ENCODE measurements at places on chromosomes 16 and 17.

GRCh38 chr16:85730186-85730465, 20.8 kb downstream of the C16orf74 start:
- DNase-seq: no peak

- no peak for DNase-seq
Measured at GRCh38 chr16:89023621-89024511, 46.9 kb upstream of the CBFA2T3 start.

DNA sequence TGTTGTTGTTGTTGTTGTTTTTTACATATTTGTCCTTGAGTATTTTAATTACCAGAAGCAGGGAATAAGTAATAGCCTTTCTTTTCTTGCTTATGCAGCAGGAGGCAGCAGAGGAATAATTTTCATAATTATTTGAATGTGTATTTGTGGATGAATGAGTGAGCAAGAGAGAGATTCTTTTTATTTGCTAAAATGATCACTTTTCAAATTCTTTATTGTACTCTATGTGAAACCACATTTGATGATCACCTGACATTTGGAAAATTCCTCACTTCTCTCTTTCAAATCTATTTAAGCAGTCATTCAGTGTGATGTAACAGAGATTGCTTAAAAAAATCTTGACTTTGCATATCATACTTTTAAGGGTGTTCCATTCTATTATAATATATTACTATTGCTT, 223.6 kb downstream of the BCAS3 start:
- DNase-seq: peak; percentile 33

DNA sequence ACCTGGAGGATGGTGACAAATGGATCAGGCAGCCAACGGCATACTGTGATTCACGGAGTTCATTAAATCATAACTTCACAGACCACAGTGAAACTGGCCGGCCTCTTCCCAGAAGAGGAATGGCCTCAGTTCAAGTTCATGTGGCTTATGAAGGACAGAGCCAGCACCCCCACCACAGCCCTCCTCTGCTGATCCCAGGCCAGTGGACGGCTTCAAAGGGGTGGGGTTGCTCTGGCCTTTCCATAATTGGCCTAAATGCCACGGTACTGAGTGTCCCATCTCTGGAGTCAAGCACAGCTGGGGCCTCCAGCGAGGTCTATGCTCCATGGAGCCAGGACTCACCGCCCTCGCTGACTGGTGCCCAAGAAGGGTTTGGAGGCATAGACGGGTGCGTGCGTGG, 21.4 kb downstream of the GALNS start:
- DNase-seq: peak; percentile 12

GRCh38 chr17:71180801-71181385, 939.9 kb upstream of the SOX9 start:
- DNase-seq: peak; percentile 55

DNA sequence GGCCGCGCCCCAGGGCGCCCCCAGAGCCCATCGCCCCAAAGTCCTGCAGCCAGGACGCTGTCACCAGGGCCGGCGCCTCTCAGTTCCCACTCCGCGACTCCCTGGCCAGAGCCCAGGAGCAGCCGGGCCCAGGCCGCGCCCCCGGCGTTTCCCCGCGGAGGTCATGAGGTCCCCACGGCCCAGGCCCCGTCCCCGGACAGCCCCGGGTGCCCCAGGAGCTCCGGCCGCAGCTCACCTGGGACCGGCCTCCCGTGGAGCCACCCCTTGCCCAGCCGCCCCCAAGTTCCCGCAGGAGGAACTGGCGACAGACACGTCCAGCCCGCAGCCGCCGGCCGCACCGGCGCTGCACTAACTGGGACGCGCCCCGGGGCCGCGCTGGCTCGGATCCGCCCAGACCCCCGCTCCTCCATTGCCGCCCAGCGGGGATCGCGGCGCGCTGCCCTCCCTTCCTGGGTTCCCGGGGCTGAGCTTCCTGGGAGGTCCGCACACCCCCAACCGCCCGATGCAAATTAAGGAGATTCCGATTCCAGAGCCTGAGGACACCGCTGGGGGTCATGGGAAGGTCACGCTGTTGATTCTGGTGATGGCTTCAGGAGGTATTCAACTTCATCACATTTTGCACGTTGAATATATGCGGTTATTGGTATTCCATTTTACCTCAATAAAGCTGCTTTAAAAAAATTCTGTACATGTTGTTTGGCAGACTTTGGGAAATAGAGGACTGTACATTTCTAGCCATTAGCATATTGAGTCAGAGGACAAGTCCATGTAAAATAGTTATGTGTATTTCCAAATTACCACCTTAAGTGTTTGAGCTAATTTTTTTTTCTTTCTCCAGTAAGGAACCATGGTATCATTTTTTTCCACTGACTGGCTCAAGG, 9.9 kb downstream of the AHSP start:
- DNase-seq: no peak

DNA sequence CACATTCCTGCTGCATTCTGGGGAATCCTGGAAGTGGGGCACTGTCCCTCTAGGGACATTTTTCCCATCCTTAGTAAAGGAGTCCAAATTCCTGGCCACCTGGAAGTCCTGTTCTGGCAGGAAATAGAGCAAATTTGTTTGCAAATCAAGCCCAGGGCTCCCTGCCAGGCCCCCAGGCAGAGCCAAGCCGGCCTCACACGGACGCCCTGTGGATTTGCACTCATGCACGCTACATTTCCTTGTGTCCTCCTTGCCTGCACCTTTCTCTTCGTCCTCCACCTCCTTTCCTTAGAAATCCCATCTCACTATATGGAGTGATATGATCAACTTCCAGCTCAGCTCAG, 7.0 kb upstream of the CALB2 start:
- no peak for DNase-seq

DNA sequence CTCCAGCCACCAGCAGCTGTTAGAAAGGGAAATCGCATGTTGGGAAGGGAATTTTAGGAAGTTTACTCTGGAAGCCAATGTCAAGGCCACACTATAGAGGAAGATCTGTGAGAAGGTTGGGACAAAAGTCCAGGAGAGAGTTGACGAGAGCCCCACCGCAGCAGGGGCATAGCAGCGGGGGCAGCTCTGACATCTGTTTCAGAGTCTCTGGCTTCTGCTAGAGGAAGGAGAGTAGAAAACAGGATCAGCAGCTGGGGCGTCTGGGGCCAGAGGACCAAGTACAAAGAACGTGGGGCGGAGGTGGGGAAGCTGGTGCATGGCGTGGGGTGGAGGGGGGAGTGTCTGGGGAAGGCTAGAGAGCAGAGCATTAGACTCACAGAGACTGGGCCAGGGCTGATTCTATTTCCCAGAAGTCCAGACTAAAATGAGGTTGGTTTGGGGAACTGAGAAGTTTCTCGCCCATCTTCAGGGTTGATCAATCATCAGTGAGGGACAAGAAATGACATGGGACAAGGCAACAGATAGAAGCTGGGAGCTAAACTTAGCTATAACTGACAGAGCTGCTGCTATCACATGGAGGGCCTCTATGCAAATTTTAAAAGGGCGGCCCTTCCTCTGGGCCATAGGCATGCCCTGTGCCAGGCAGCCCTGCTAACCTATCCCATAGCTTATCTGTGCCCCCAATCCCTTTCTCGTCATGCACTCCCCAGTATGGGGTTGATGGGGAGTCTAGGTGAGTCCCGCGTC, 1.2 kb downstream of the RABEP2 start:
- DNase-seq: no peak

GRCh38 chr17:72687886-72688285, 404.6 kb downstream of the SLC39A11 start:
- no peak for DNase-seq

DNA sequence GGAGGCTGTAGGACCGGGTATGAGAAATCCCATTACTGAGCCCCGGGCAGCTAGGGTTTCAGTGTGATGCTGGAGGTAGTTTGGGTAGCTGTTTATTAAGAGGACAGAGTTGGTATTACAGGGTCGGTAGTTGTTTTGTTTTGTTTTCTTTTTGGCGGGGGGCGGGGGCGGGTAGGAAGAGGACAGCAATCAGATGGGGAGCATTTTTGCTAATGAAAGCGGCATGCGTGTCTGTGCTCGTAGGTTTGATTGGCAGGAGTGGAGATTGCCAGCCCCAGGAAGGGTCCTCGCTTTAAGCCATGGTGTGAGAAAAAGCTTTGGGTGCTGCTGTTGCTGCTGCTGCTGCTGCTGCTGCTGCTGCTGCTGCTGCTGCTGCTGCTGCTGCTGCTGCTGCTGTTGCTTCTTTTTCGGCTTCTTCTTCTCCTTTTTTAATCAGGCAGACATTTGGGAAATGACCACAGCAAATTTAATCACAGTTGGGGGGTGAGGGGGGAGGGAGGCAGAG, 498.5 kb upstream of the ZFHX3 start:
- DNase-seq: no peak

DNA sequence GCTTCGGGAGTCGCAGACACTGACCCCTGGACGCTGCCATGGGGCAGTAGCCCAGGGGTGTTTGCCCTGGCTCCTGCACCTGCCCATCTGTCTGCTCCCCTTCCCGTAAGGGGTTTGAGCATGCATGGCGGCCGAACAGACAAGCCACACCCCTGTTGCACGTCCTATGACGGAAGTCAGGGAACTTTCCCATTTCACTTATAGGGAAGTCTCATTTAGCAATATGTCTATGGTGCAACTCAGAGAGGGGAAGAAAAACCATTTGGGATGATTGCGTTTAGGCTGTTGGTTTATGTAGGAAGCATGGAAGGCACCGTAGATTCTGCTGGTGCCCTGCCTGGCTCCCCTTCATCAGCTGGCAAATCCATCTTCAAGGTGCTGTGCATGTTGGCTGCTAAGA, 112.5 kb downstream of the HAPSTR1 start:
- DNase-seq: no peak

- no peak for DNase-seq
Measured at GRCh38 chr16:3180445-3180878, 7.5 kb upstream of the OR1F1 start.

- DNase-seq: no peak
Measured at GRCh38 chr17:74245871-74246270, 28.2 kb upstream of the DNAI2 start.

GRCh38 chr17:16155536-16155935, 59.8 kb downstream of the NCOR1 start:
- no peak for DNase-seq

DNA sequence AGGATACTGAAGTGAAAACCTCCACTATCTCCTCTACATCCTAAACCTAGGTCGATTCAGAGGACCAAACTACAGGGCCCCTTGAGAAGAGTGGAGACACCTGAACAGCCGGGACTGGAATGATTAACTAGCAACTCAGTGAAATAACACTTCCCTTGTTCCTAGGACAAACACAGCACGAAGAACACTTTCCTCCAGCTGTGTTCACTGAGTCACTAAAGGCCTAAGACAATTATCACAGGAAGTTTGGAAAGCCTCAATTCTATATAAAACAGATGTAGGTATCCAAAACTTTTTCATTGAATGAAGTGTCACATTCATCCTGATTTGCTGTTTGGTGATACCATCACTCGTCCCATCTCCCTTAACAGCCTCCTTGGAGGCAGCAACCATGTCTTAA, 15.5 kb upstream of the CUEDC1 start:
- no peak for DNase-seq

DNA sequence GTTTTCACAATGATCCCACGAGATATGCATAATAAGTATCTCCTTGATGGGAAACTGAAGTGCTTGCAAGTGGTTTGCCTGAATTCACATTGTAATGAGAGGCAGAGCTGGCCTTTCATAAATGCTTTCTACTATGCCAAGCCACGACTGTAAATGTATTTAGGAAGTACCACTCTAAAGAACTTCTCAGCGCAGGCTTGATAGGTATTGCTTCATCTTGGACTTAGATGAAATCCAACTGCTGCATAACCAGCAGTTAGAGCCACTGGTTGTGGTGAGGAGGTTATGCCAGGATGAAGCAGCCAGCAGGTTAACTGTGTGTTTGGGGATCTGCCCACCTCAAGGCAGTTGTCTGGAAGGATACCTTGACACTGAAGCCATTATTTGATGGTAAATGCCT, 26.8 kb downstream of the MARCHF10 start:
- DNase-seq: peak; percentile 69

GRCh38 chr17:43439041-43439440, 40.2 kb downstream of the ARL4D start:
- no peak for DNase-seq

DNA sequence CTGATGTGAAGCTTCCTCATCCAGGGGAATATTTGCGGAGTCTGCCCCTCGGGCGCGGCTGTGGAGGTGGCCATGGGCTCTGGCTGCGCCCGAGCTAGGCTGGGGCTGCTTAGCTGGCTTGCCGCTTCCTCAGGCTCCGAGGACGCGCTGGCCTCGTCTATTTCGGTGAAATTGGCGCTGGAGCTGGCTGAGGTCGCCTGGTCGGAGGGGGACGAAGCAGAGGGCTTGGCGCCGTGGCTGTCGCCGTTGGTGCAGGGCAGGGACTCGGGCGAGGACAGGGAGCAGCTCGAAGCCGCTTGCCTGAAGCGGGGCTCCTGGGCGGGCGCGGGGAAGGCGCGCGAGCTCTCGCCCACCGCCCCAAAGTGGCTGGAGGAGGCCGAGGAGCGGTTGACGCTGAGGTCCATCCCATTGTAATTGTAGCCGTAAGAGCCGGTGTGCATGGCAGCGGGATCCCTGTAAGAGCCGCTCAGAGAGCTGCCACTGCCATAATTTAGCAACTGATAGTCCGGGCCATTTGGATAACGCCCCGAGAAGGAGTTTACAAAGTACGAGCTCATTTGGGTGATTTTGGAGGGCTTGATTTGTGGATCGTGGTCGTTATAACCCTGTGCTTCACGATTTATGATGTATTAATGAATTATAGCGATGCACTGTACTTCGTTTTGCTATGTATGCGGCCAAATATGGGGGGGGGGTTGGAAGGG, at the start of gene HOXB5:
Gene HOXB5, minus strand, starts transcription at position 654 of the 704 bp plus-strand sequence. Its CDS starts 97 bp downstream, at position 557.
- peak; percentile 44 for DNase-seq

DNA sequence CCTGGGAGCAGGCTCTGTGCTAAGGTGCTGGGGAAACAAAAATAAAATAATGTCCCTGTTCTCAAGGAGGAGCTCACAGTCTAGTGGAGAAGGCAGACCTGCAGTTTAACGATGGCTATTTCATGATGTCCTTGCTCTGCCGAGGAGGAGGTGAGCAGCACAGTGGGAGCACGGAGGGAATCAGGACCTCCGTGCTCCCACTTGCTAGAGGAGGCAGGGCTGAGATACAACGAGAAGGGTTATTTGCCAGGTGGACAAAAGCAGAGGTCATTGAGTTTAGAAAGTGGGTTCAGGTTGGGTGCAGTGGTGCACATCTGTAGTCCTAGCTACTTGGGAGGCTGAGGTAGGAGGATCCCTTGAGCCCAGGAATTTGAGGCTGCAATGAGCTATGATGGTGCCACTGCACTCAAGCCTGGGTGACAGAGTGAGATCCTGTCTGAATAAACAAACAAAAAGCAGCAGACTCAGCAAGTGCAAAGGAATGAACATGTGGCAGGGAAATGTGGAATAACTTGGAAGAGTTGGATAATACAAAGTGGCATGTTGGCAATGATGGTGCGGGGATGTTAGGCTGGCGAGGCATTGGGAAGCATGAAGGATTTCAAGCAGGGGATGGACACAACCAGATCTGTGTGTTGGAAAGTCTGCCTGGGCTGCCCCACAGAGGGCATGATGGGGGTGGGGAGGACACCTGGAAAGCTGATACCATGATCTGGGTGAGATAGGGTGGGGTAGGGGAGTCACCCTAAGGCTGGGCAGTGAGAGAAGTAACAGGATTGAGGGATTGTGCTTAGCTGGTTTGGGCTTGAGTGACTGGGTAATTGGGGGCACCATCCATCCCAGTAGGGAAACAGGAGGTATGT, 12.8 kb upstream of the TNS4 start:
- no peak for DNase-seq
